Spinal cord (tissue), 10 donors: ENCODE measurements at places on chromosomes 1 and 21. TPM values are rescaled to one million over a fixed set of nuclear protein-coding genes. Genes with fewer than 3 reads are reported as not detected.
A peak's percentile ranks its signal among the peaks of the same experiment; 100 is the strongest.

DNA sequence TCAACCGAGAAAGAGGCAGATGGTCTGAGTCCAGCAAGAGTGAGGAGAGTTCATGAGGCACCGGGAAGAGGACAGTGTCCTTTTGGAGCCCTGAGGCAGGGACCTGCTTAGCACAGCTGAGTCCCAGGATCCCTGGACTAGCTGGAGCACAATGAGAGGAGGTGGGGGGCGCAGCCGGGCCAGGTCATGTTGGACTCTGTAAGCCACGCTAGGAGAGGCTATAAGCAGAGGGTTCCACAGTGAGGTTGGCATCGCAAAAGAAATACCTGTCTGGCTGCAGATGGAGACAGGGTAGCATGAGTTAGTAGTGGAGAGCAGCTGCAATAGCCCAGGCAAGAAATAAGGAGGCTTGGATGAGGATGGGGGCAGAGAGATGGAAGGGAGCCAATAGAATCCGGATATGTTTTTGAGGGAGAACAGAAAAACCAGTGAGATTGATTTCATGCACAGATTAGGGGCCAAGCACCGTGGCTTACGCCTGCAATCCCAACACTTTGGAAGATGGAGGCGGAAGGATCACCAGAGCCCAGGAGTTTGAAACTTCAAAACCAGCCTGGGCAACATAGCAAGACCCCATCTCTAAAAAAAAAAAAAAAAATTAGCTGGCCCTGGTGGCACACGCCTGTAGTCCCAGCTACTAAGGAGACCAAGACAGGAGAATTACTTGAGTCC lies 98.2 kb downstream of the DHRS3 start:
- no peaks in the 10 kb centered on the region for H3K27me3 ChIP-seq
- H3K27ac ChIP-seq = peak overlapping the region; percentile 50
- no peak overlapping the region for H3K4me3 ChIP-seq
- no peak for DNase-seq
- H3K4me1 ChIP-seq = peaks cover 18% of the 10 kb centered on the region

DNA sequence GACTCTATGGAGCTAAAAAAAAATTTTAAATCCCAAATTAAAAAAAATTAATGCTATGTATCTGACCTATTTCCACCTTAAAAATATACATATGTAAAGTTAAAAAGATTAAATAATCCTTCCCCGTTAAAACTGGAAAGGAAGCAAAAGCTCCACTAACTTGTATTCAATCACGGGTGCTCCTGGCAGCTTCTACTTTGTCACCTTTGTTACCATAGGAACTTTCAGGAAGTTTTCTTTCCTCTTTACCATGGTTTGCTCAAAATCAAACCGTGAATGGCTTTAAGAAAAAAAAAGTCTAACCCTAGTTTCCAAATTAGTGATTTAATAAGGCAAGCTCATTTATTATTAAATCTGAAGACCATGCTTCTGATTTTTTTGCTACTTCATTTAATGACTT lies 3.5 kb downstream of the GPATCH2 start:
- no peak overlapping the region for H3K4me3 ChIP-seq
- H3K27me3 ChIP-seq = no peaks in the 10 kb centered on the region
- H3K27ac ChIP-seq = no peak overlapping the region
- DNase-seq = no peak
- peaks cover 4% of the 10 kb centered on the region for H3K4me1 ChIP-seq

- no peaks in the 10 kb centered on the region for H3K36me3 ChIP-seq
- H3K27me3 ChIP-seq = no peaks in the 10 kb centered on the region
- no peak for DNase-seq
- H3K4me3 ChIP-seq = no peak overlapping the region
Observed at GRCh38 chr1:164628772-164629171, 69.8 kb downstream of the PBX1 start.

DNA sequence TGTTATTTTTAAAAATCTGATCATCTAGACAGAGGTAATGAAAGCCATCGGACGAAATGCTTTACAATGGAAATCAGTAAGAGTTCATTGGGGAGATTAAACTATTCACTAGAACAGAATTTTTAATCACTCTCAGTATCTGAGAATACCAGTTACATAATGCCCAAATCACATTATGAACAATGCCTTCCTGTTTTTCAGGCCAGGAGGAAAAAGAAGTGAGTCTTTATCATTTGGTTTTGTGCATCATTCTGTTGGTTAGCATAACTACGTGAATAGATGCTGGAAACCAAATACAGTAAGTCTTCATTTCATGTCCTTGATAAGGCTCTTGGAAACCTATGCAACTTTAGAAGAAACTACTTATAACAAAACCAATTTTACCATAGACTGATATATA lies 18.0 kb upstream of the ASB17 start:
- H3K27ac ChIP-seq = no peak overlapping the region
- no peak for DNase-seq
- H3K27me3 ChIP-seq = no peaks in the 10 kb centered on the region
- no peak overlapping the region for H3K4me3 ChIP-seq
- H3K36me3 ChIP-seq = no peaks in the 10 kb centered on the region

- no peak overlapping the region for H3K4me3 ChIP-seq
- H3K27ac ChIP-seq = no peak overlapping the region
- H3K27me3 ChIP-seq = peaks cover 2% of the 10 kb centered on the region
- H3K4me1 ChIP-seq = no peaks in the 10 kb centered on the region
- DNase-seq = peak; percentile 33
- H3K36me3 ChIP-seq = no peaks in the 10 kb centered on the region
Observed at GRCh38 chr1:151934048-151934493, 24.8 kb upstream of the THEM4 start.

DNA sequence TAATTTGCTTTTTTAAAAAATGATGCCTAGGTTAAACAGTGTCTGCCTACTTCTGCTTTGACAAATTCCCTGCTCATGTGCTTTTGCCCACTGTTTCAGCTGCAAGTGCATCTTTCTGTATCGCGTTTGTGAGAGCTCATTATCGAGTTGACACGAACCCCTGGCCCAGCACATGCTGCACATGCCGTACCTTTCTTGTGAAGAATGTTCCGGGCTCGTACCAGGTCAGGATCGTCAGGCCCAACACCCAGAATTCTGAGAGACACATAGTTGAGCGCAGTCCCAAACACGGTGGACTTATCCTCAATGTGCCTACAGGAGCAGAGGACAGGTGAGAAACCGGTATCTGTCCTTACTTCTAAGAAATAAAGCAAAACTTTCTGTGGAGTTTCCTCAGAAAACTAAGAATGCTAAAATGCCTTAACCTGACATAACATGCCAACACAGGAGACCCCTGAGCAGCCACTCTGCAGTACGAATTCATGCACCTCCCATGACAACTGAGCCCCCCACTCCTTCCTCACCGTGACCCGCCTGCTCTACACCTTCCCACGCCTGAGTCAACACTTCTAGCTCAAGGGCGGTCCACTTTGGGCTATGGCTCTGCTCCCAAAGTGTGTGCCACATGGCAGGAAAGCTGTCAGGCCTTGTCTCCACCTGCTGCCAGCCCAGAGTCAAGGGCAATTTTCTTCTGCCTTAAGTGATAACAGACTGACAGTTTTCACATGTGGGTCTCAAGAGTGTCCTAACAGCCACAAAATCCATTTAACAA lies 6.7 kb downstream of the LSS start:
- peaks cover 61% of the 10 kb centered on the region for H3K36me3 ChIP-seq
- H3K4me3 ChIP-seq = no peak overlapping the region
- no peak for DNase-seq
- H3K4me1 ChIP-seq = peaks cover 31% of the 10 kb centered on the region

DNA sequence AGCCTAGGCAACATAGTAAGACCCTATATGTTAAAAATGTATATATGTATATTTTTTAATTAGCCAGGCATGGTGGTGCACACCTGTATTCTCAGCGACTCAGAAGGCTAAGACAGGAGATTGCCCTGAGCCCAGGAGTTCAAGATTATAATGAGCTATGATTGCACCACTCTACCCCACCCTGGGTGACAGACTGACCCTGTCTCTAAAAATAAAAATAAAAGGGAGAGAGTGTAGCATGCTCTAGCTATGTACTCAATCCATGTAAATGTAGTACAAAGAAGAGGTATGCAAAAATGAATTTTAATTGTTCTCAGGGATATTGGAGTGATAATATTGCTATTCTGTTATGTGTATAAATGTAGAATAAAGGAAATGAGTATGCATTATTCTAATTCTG lies 52.9 kb upstream of the DARS2 start:
- H3K4me3 ChIP-seq = no peak overlapping the region
- DNase-seq = no peak
- H3K27ac ChIP-seq = no peak overlapping the region
- no peaks in the 10 kb centered on the region for H3K4me1 ChIP-seq

DNA sequence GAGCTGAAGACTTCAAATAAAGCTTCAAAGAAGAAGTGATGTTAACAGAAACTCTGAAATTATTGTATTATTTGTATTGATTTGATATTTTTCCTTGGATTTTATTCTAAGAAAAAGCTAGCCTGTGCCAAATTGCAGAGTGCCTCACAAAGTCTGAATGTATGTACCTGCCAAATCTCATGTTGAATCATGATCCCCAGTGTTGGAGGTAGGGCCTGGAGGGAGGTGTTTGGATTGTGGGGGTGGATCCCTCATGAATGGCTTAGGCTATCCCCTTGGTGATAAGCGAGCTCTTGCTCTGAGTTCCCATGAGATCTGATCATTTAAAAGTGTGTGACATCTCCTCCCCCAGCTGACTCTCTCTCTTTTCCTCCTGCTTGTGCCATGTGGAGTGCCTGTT lies 43.6 kb downstream of the ACKR1 start:
- H3K4me1 ChIP-seq = no peaks in the 10 kb centered on the region
- no peak for DNase-seq
- no peaks in the 10 kb centered on the region for H3K36me3 ChIP-seq
- no peak overlapping the region for H3K27ac ChIP-seq
- no peaks in the 10 kb centered on the region for H3K27me3 ChIP-seq
- H3K4me3 ChIP-seq = no peak overlapping the region

DNA sequence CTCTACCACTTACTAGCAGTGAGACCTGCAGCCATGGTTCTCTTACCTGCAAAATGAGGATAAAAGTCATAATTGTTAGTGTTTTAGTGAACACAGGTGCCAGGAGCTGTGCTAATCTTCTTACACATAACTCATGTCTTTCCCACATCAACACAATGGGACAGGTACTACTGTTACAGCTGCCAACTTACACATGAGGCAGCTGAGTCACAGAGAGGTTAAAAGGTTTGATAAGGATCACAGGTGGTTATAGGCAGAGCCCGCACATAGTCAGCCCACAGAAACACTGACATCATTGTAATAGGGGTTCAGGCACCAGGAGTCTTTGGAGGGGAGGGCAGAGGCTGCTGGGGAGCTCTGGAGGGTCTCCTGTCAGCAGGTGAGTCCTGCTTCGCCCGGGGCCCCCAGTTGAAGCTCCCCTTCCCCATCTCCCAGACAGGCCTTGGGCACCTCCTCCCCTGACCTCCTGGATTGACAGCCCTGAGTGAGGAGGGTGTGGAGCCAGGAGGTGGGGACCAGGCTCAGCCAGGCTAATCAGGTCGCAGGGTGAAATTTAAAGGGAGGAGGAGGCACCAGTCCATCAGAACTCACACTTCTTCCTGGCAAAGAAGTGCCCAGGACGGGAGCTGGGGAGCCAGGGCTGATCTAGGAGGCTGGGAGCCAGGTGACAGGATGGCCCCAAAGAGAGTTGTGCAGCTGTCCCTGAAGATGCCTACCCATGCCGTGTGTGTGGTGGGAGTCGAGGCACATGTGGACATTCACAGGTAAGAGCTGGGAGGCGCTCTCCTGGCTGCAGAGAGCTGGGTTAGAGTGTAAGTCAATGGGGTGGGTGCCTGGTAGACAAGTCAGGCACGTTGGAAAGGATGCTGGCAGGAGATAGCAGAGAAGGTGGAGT lies at the start of gene PADI1:
Gene PADI1 (plus strand): TSS at position 583 of the 895 bp plus-strand sequence. CDS start 90 bp downstream, at position 673.
- no peak within 1 kb of the TSS for H3K4me3 ChIP-seq
- DNase-seq = no peak
- H3K36me3 ChIP-seq = no peaks in the 10 kb centered on the region
- H3K4me1 ChIP-seq = no peaks in the 10 kb centered on the region
- no peak within 1 kb of the TSS for H3K27ac ChIP-seq

DNA sequence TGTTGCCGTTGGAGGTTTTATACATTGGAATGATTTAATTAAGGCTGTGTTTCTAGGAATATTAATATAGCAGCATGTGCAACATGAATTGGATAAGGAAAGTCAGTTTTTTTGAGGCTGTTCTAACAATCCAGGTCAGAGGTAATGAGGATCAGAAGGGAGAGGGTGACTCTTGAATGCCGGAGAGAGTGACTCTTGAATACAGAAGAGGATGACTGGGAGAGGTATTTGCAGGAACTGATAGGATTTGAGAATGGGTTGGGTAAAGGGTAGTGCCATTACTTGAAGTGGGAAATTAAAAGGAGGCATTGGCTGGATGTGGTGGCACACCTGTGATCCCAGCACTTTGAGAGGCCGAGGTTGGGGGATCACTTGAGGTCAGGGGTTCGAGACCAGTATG lies 55.6 kb upstream of the MACF1 start:
- no peaks in the 10 kb centered on the region for H3K36me3 ChIP-seq
- no peak overlapping the region for H3K4me3 ChIP-seq
- peaks cover 6% of the 10 kb centered on the region for H3K4me1 ChIP-seq

DNA sequence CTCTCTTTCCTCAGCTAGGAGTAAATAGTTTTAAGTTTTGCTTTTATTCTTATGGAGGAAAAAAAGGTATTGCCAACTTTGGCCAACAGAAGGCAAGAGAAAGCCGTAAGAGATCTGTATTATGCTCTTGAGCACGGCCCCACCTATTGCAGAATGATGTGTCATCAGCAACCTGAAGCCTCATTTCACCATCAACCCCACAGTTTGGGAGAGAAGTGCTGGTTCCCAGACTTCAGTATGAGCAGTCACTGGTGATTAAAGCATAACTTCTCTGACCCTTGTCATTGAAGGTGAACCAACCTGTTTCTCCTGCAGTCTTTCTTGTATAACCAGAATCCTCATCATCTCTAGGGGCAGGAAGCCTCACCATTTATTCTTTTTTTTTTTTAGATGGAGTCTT lies 100.2 kb downstream of the SIPA1L2 start:
- no peak for DNase-seq
- no peaks in the 10 kb centered on the region for H3K27me3 ChIP-seq
- no peak overlapping the region for H3K4me3 ChIP-seq
- H3K36me3 ChIP-seq = peaks cover 3% of the 10 kb centered on the region

- no peaks in the 10 kb centered on the region for H3K27me3 ChIP-seq
- no peaks in the 10 kb centered on the region for H3K4me1 ChIP-seq
- H3K4me3 ChIP-seq = no peak overlapping the region
- DNase-seq = no peak
Observed at GRCh38 chr1:186633116-186633515, 47.1 kb downstream of the PTGS2 start.

Gene GNG4
- 38.3 TPM for total RNA-seq

Gene SERBP1
- total RNA-seq = 161 TPM

Gene LCE3D
- not detected for total RNA-seq

Gene LIN28A
- not detected for total RNA-seq

Gene LDLRAD1
- total RNA-seq = not detected

Gene ANGPTL3
- not detected for total RNA-seq

Gene MYCL
- 6.1 TPM for total RNA-seq
